ENCODE measurements at places on chromosomes 6 and 20.

DNA sequence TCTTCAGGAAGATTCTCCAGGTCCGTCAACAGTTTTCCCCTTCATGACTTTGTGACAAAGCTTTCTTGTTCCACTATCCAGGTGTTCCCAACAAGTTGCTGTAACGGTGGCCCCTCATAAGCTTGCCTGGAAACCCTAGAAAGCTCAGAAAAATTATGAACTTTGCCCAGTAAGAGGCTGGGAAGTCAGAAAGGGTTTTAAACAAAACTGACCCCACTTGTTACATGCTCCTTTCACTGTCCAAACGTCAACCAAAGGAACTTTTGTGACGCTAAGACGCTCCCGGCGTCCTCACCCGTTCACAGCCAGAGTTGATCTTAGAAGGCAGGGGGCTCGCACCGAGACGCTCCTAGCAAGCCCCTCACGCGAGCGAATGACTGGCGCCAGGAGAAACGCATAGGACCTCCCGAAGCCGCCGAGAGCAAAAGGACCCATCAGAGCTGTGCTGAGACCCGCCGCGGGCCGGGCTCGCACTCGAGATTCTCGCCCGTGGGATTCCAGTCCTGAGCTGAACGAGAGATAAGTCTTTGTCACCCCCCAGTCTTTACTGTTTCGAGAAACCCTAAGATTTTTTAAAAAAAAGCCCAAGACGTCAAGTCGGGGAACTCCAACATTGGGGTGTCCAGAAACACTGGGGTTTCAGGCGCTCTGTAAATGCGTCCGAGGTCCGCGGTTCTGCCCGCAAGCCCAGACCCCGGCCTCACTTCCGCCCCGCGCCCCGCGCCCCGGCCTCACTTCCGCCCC lies 544 bp upstream of the ACAT2 start:
- DNase-seq = no peak

DNA sequence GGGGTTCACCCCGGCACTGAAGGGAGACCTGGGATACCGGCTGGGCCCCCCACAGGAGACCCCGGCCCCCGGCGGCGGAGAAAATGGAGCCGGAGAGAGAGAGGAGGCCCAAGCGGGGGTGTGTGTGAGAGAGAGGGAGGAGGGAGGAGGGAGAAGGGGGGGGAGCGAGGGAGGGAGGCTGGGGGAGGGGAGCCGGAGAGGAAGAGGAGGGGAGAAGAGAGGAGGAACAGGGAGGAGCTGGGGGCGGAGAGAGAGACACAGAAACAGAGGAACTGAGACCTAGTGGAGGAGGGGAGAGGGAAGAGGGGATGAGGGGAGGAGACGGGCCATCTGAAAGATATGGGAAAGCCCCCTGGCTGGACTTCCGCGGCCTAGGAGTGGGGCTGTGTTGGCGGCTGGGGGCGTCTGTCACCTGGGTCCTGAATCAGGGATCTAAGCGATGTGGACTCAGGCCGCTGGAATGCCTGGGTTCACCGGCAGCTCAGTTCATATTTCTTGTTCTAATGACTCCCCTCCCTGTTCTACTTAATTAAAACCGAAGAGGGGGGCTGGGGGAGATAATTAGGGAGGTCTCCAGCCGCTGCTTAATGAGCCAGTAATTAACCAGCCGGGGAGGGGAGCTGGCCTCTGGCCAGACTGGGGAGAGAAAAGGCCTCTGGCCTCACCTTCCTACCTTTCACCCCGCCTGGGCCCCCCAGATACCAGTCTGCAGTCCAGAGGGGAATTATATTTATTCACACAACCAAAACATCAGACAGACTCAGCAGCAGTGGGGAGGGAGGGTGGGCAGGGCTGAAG lies at the start of gene PBX2:
Gene PBX2 (minus strand): TSS at position 149 of the 798 bp plus-strand sequence. CDS start 287 bp downstream, outside the sequence.
- DNase-seq = peak; percentile 74

- no peak for DNase-seq
Observed at GRCh38 chr6:158629367-158630221, 14.9 kb downstream of the DYNLT1 start.

DNA sequence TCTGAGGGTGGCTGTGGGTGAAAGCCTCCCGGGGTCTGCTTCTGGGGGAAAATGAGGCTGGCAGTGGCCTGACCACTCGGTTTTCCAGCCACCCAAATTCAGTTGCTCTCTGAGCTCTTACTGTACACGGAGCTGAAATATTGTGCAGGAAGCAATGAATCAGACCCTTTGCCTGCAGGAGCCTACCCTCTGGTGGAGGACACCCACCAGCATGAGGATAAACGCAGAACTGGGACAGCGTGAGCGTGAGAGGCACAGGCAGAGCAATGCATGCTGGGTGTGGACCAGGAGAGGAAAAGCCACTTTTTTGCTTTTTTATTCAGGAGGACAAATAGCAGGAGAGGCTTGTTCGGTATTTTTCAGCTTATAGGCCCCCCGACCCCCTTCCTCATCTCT lies 298.0 kb downstream of the QKI start:
- no peak for DNase-seq

GRCh38 chr6:108714101-108714765 lies 134.0 kb upstream of the ARMC2 start:
- no peak for DNase-seq

DNA sequence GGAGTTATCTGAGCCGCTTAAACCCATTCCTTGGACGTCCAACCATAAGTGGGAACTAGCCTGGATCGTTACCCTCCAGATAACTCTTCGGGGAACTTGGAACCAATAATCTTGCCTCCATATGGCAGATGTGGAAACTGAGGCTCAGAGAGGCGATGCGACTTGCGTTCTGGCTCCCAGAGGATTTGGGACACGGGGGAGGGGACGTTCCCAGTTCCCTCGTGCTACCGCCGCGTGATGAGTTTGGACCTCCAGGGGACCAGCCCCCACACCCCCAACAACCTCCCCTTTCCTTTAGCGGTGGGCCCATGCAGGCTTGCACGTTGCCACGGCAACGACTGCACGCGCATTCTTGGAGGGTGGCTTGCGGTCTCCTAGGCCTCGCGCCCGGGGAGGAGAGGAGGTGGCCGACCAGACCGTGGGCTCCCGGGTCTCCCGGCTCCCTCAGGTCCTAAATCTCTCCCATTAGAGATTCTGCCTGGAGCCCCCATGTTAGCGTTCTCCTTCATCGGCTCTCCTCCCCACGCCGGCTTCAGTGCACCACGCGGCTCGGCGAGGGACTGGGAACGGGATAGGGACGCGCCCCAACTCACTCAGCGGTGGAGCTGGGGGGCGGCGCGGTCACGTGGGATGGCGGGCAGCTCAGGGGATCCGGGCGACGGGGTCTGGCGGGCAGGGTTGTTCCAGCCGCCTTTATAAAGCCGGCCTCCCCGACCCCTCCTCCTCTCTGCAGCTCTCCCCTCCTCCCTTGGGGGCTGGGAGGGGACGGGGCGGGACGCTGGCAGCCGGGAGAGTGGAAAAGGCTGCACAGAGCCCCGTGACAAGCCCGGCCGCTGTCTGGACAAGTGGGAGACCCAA lies at the start of gene PLTP:
Gene PLTP (minus strand): TSS at position 670 of the 858 bp plus-strand sequence. CDS start 703 bp downstream, outside the sequence.
- no peak for DNase-seq

DNA sequence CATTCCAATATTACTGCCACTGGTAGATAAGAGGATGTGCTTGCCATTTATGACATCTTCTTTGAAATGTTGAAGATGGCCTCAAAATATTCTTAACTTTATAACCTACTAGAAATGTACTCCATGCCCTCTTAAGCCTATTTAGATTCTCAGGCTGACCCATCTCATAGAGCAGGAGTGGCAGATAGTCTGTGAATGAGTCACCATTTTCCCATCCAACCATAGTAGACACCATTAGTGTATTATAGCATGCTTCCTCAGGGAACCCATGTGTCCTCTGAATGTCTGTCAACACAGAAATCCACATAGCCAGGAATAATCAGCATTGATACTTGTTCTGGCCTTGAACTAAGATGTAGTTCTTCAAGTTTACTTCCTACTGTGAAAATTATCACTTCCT lies 150.2 kb downstream of the IMPG1 start:
- no peak for DNase-seq

DNA sequence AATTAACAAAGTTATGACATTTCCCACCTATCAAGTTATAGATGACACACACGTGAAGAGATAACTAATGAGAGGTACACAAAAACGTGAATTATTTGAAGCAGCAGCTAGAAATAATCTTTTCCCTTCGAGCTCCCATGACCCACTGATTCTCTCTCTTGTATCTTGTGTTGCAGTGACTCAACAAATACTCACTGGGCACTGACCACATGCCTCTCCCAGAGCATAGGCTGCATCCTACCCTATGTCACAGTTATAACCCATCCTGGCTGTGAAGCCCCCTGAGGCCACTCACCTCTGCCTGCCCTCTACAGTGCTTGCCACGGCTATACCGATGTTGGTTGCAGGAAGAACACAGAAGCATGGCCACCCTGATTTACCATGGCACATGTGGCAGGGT lies 91.8 kb downstream of the INSM1 start:
- no peak for DNase-seq

DNA sequence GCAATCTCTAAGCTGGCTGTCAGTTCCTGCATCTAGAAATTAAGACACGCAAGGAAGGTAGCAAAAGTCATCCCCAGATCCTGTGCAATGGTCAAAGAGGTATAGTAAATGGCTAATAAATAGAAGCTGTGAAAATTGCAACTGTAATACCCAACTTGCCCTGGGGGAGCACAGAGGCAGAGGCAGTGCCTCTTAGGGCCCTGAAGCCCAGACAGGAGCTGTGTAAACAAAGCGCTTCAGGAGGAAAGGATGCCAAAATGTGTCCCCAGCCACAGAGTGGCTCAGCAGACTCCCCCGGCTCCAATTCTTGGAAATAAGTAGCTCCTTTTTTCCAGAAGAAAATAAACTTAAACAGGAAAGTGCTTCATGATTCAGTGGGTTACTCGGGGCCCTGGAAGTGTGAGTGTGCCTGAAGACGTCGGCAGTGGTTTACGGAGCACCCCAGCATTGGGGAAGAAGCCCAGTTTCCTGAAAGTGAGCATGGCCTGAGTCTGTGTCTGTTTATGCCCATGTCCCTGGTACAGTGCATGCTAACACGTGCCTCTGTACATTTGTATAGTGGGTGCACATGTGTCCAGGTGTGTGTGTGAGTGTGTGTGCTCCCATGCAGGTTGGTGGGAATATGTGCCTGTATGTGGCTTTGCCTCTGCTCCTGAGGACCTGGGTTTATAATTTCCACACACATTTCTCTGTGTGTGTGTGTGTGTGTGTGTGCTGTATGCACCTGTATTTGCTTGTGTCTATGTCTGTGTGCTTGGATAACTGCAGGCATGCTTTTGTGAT lies 246.7 kb downstream of the MAFB start:
- no peak for DNase-seq

- no peak for DNase-seq
Observed at GRCh38 chr6:138546733-138547185, 47.5 kb upstream of the NHSL1 start.

- no peak for DNase-seq
Observed at GRCh38 chr20:53926428-53927028, 143.9 kb downstream of the BCAS1 start.

DNA sequence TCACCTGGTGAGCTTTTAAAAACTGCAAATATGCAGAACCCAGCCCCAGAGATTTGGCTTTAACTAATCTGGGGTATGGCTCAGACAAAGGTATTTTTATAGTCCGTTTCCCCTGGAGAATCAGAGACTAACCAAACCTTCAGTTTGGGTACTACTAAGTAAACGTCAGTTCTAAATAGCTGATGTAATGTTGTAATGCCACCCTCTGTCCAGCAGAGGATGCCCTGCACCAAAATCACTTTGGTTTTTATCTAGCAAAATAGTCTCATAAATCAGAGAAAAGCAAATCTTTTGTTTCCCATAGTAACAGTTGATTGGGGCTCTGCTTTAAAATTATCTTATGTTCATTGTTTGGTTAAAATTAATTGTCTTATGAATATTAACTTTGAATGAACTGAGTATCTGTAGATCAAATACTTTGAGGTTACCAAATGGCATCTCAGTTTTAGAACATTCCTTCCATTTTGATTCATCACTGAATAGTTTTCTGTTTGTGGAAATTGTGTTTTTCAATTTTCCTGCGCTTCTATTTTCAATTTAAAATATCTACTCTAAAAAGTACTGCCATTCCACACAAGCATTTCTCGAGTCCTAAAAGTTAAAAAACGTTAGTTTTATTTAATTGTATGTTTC lies 278.3 kb upstream of the PLCB4 start:
- DNase-seq = no peak

- no peak for DNase-seq
Observed at GRCh38 chr20:60113024-60113724, 155.0 kb downstream of the CDH26 start.

DNA sequence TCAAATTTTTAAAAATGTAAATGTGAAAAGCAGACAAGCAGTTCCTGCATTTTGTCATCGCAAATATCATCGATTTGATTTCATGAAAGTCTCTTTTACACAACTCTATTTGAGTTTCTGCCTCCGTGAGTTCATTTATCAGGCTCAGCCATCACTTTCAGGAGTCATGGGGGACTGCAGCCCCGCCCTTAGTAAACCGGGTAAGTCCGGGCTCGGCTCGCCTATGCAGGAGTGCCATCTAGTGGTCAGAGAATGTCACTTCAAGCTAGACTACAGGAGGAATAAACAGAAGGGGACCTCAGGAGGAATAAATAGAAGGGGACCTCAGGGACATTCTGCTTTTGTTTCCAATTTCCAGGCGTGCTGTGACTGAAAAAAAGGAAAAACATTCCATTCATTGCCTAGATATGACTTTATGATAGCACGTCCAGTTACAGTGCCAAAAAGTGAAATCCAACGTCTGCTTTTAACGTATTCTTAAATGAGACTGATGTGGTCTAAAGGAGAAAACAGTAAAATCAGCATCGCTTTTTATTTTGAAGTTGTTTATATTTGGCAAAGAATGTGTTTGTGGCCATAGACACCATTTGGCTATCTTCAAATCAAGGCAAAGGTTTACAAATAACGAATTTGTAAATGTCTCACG lies 333.9 kb downstream of the HACE1 start:
- peak; percentile 20 for DNase-seq

Measured in stimulated activated CD8-positive, alpha-beta memory T cell treated with anti-CD3 and anti-CD28 coated beads, Interleukin-7, amount 100 ng/mL, for 1 hour (primary cell).